Non-pigmented ciliary epithelial cell (primary cell): ENCODE measurements at places on chromosomes 2 and 18.

GRCh38 chr18:58321986-58322385 lies 278.0 kb downstream of the NEDD4L start:
- DNase-seq, result peak; percentile 19

GRCh38 chr2:65077898-65078297 lies 21.7 kb downstream of the CEP68 start:
- DNase-seq, result no peak

- no peak for DNase-seq
Observed at GRCh38 chr2:64405581-64406406, 48.2 kb upstream of the LGALSL start.

GRCh38 chr2:25066455-25066854 lies 24.6 kb downstream of the EFR3B start:
- DNase-seq, result no peak

DNA sequence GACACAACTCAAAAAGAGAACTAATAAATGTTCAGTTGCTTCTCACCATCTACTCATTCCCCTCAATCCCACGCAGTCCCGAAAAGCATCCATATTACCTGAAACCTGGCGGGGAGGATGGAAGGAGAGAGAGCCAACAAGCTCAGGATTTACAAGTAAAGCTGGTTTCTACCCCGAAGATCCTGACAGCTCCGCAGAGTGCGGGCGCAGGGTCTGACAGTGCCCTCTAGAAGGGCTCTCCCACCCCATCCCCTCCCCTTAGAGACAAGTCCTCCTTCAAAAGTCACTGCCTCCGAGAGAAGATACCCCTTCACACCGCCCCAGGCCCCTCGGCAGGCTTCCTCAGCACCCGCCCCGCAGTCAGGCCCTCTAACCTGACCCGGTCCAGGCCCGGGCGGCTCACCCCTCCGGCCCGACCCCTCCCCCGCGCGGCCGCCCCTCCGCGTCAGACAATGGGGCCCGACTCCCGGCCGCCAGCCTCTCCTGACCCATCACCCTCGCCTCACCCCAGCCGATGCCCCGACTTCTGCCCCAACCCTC lies 550 bp downstream of the RAB1A start:
- DNase-seq, result no peak

GRCh38 chr2:10170256-10170655 lies 47.7 kb downstream of the RRM2 start:
- no peak for DNase-seq

DNA sequence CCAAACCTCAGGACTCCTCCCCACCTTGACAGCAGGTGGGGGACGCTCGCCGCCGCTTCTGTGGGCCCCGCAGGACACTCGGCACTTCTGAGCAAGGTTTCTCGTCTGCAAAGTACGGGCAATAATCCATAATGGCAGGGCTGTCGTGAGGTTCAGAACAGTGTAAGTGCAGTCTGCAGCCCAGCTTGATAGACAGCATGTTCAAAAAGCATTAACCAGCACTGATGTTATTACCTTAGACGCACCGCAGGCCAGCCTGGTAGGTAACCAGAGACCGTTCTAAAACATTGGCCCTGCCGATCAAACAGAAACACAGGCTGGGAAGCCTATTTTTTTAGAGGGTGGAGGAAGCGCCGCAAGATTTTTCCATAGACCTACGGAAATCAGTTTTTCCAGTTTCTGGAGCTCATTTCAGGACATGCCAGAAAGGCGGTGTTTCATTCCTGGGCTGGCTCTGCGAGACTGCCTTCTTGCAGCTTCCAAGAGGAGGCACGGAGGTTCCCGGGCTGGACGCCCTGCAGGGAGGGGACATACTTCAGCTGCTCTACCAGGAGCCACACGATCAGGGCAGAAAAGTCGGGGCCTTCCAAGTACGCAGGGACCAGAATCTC lies 148.7 kb downstream of the TPO start:
- no peak for DNase-seq

GRCh38 chr2:84901593-84902120 lies 3.8 kb upstream of the TMSB10 start:
- no peak for DNase-seq

- DNase-seq, result no peak
Observed at GRCh38 chr2:216557413-216557812, 58.8 kb downstream of the RPL37A start.

GRCh38 chr2:11833601-11834000 lies 87.2 kb downstream of the LPIN1 start:
- peak; percentile 48 for DNase-seq
